ENCODE measurements at places on chromosomes 5 and 9.

GRCh38 chr5:158977642-158978041 is 122.1 kb downstream of the EBF1 start:
- DNase-seq: no peak

DNA sequence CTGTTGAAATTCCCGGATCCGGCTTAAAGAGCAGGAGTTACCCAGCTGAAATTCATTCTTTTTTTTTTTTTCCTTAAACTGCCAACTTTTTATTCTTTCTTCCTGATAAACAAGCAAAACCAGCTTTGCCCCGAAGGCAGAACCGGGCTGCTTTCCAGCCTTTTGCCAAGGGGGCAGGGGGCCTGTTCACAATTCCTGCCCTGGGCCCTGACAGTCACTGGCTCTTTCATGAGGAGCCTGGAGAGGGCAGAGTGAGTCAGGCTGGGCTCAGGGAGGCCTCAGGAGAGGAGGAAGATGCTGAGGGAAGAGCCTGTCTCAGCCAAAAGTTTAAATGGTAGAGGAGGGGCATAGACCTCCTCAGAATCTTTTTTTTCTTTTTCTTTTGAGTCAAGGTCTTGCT is 4.8 kb downstream of the GLIPR2 start:
- no peak for DNase-seq

GRCh38 chr9:11318946-11319345 is 706.1 kb upstream of the PTPRD start:
- DNase-seq: no peak

GRCh38 chr9:16928179-16928945 is 57.9 kb upstream of the BNC2 start:
- no peak for DNase-seq

DNA sequence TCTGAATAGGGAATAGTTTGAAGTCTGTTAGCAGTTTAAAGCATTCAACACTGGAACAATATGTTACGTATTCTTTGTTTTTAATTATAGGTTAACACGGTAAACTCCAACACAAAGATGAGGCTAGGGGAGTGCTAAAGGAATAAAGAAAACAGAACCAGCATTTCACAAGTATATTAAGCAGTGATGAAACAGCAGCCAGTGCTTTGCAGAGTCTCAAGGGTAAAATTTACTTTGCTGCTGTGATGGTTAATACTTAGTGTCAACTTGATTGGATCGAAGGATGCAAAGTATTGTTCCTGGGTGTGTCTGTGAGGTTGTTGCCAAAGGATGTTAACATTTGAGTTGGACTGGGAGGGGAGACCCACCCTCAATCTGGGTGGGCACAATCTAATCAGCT is 30.0 kb upstream of the GSN start:
- DNase-seq: no peak

DNA sequence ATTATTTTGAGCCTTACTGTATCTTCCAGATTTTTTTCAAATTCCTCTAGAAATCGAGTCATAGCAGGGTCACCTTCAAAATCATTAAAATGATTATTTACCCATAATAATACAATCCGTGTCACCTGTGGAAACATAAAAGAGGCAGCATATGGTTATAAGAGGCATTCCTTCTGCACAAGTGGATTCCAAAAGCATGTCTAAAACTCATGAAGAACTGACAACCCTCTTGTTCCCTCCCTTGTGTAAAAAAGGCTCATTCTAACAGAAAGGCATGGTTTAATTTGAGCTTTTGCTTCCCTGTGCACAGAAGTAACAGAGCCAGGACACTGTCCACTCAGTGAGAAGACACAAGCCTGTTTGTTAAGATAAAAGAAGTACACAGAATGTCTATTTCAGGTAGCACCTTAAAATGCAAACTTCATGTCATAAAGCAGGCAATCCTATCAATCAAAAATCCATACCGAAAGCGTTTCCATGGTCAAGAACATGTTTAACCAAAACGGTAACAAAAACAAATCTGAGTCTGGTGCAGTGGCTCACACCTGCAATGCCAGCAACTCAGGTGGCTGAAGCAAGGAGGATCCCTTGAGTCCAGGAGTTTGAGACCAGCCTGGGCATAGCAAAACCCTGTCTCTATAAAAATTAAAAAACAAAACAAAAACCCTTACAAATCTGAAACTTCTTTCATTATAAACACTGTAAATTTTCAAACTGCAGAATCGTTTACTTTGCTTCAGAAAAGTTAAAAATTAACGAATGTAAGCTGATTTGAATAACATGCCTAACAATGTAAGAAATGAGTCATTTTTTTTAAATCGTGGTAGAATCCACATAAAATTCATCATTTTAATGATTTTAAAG is 139.3 kb downstream of the RAPGEF6 start:
- DNase-seq: no peak

DNA sequence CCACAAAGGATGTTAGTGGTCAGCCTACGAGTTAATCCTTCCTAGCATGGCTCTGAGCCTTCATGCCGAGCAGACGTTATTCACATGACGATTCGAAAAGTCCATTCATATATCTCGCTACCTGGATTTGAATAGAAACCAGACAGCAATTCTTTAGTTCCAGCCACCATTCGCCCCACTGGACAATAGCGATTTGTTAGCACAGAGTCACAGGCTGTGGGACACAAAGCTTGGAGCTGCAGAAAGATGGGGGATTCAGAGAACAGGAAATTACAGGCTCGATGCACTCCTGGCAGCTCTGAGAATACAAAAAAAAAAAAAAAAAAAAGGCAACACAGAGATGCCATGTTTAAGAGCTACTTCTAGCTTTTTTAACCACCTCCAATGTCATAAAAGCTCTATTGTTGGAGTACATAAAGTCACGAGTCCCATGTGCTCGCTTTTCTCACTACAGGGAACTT is 110.7 kb downstream of the NR6A1 start:
- DNase-seq: no peak

DNA sequence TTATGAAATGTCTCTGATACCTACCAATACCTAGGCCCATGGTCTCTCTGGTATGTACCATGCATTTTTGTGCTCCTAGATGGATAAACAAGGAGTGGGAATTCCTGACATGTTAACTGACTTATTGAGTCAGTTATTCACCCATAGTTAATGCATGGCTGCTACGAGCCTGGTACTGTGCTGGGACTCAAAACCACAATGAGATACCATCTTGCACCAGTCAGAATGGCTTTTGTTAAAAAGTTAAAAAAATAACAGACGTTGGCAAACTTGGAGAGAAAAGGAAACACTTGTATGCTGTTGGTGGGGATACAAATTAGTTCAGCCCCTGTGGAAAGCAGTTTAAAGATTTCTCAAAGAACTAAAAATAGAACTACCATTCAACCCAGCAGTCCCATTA is 293.8 kb downstream of the OSTF1 start:
- no peak for DNase-seq

DNA sequence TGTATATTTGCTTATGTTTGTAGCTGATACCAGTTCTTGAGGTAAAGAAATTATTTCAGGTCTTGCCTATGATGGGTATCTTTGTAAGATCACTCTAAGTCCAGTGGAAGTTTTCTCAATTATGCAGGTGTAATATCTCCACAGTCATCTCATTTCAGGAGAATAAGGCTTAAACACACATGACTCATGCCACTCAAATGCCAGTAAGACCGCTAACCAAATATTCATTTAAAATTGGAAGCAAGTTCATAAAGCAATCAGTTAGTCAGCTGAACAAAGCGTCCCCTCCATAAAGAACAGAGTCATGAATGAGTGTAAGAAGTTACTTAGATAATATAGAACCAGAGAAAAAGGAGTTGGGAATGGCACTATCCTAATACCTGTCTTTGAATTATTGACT is 248.7 kb downstream of the LURAP1L start:
- no peak for DNase-seq

- peak; percentile 45 for DNase-seq
These were observed 40.3 kb upstream of the TNFAIP8 start for GRCh38 chr5:119315516-119315949.

GRCh38 chr5:155512329-155512728 is 498.8 kb downstream of the KIF4B start:
- DNase-seq: no peak

GRCh38 chr9:77944556-77945243 is 86.9 kb downstream of the GNAQ start:
- no peak for DNase-seq

- DNase-seq: no peak
These were observed 3.1 kb downstream of the BSPRY start for GRCh38 chr9:113352411-113352810.

DNA sequence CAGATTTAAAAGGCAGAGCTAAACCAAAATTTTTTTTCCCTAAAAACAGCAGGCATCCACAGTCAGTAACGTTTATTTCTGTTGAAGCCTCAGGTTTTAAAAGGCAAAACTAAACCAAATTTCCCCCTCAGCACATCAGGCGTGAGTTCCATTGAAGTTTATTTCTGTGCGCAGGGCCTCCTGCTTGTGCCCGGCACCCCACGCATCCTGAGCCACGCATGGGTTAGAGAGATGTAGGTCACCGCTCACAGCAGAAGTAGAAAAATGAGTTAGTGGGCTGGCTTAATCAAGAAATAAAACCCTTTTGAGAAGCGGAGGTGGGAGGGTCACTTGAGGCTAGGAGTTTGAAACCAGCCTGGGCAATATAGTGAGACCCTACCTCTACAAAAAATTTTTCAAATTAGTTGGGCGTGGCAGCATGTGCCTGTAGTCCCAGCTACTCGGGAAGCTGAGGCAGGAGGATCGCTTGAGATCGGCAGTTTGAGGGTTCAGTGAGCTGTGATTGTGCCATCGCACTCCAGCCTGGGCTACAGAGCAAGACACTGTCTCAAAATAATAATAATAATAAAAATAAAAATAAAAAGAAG is 75.6 kb upstream of the SPIN1 start:
- no peak for DNase-seq

DNA sequence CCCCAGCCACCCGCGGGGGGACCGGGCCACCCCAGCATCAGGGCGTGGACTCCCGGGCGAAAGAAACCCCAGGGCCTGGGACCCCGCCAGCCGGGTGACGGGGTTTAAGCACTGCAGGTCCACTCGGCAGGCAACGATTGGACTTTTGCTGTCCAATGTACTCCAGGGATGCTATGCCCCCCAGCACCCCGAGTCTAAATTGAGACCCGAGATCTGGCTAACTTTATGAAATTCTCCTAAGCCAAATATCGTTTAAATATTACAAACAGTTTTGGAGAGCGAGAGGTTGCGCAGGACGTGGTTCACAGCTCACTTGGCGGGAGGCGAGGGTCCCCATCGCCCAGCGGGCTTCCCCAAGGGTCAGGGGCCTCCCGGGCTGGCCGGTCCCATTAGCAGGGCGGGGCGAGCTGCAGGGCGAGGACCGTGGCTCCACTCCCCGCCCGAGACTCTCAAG is 384 bp upstream of the MRPS2 start:
- no peak for DNase-seq

GRCh38 chr9:2096376-2096970 is 81.3 kb downstream of the SMARCA2 start:
- no peak for DNase-seq
